ENCODE measurements at places on chromosomes 4 and X. TPM values are rescaled to one million over a fixed set of nuclear protein-coding genes. Genes with fewer than 3 reads are reported as not detected.

DNA sequence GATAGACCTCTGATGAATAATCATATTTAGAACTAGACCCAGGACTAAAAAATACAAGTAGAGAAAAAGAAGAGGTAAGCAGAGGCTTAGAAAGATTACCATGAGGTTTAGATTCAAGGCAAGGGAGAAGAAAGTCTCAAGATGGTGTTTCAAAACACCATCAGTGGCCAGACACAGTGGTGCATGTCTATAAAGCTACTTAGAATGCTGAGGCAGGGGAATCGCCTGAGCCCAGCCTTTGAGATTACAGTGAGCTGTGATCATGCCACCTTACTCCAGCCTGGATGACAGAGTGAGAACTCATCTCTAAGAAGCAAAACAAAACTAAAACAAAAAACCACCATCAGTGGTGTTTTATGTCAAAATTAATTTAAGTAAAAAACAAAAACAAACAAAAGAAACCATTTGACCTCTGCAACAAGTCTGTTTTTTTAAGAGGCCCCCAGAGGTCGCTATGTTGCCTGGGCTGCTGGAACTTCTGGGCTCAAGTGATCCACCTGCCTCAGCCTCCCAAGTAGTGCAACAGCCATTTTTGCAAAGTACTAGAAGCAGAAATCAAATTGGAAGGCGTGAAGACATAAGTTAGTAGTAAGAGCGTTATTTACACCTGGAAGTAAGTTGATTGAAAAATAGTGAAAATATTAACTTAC lies 784.3 kb downstream of the ADGRL3 start:
- no peak for DNase-seq

GRCh38 chrX:14029425-14030173 lies at the start of gene GEMIN8:
GEMIN8 (minus strand) TSS chrX:14029892; CDS start chrX:14021478, 8,414 bp downstream.
- peak; percentile 71 for DNase-seq

- peak; percentile 47 for DNase-seq
Observed at GRCh38 chr4:164731827-164732474, 22.0 kb upstream of the SMIM31 start.

DNA sequence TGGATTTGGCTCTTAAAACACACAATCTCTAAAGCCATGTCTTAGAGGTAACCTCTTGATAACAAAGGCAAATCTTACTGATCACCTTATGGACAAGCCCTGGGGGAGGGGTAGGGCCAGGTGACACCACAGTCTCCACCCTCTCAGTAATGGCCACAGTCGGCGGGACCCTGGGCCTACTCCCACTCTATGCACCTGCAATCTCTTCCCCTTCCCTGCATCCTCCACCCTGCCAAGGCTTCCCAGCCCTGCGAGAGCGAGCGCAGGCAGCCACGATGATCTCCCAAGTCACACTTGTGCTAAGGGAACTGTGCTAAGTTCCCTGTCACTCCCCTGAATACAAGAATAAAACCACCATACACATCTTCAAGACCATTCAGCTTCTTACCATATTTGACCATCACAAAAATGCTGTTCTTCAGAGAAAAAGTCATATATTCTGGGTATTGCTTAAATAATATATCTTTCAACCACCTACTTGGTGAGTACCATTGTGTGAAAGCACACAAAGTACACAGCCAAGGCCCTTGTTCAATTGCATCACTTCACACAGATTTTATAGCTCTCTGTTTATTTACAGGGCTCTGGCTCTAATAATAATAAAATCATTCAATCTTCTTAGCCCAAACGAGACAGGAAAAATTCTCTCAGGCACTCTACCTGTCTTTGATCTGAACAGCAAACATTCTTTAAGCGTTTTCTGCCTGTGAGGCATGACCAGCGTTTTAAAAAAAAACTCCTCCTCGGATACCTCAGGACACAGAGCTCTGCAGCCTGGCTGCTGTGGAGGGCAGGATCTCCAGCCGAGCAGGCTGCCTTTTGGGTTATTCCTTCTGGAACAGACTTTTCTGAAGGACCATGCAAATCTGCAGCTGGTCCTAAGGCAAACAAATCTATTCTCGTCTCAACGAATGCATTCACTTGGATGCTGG lies 115.7 kb upstream of the MAP3K15 start:
- peak; percentile 10 for DNase-seq

Gene TMSB15C
- total RNA-seq, result 15.5 TPM

DNA sequence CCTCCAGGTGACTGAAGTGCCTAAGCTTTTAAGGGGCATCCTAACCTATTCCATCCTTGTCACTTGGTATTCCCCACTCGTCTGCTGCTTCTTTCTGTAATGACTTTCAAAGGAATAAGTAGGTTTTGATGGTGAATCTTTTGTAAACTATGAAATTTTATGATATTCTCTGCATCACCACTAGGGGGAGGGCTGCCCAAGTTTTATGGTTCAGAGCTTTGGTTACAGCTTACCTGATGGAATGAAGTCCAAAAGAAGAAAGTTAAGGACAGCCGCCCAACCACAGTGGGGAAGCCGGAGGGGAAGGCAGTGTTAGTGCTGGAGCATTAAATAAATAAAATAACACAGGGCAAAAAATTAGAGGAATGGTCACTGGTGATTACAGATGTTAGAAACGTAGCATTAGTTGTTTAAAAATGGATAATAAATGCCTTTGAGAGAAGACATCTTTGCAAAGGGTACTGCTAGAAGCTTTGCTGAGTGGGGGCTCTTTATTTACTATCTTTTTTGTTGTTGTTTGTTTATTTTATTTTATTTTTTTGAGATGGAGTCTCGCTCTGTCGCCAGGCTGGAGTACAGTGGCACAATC lies 204.9 kb downstream of the GBA3 start:
- DNase-seq, result peak; percentile 31

DNA sequence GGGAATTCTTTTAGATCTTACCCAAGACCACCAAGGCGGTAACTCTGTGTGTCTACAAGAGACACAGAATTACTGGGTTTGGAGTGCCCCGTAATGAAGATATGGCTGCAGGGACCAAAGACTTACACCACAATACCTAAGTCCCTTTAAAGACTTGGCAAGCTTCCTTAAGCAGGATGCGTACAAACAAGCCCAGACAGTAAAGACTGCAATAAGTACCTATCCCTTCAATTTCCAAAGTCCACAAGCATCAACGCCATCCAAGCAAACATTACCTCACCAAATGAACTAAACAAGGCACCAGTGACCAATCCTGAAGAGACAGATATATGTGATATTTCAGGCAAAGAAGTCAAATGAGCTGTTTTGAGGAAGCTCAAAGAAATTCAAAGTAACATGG lies 42.3 kb upstream of the RNF128 start:
- DNase-seq, result no peak

- no peak for DNase-seq
Observed at GRCh38 chr4:4606321-4606720, 64.5 kb upstream of the STX18 start.

Gene SLC9B1
- total RNA-seq, result 0.79 TPM

- DNase-seq, result no peak
Observed at GRCh38 chrX:105645667-105646357, 176.5 kb upstream of the NRK start.

DNA sequence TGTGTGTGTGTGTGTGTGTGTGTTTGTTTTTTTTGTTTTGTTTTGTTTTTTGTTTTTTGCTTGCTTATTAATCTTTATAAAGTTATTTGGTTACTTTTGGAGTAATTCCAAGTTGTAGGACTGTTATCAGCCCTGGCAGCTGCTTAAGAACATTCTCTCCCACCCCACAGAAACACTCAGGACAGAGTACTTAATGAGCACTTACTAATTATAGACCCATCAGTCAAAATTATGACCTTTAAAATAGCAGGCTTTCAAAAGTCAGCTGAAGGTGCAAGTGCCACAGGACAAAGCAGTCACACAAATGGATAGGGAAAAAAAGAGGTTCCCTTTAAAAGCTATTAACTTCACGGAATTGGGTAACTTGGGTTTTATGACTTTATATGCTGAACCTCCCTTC lies 69.0 kb downstream of the BEND2 start:
- no peak for DNase-seq

Gene PIR
- total RNA-seq, result 17.0 TPM

Gene ARX
- total RNA-seq, result 5.8 TPM

DNA sequence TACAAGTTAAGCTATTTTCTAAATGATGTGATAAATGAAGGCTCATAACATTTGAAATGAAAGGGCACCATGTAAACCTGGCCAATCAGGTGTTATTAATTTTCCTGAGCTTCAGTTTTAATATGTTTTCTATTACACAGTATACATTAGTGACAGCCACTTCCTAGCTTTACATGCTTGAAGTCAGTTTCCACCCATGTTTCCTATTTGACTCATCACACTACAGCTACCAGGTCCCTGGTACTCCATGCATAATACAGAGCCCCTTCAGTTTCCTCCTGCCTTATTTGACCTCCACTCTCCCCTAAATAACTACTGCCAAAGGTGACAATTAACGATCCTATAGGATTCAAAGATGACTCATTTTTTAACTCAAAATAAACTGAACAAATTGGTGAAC lies 18.3 kb downstream of the ZNF518B start:
- no peak for DNase-seq

Gene CHRDL1
- 17.8 TPM for total RNA-seq

DNA sequence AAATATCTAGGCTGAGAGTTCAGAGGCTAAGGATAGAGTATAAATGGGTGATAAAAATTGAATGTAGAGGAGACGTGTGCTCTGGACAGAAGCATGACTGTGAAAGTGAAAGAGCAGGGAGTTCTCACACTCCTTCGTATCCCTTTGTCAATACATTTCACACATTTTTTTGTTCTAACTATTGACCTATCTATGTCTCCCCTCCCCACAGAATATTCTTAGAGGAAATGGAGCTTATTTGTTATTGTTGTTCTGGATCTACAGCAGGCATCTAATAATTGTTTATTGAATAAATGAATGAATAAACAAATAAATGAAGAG lies 57.6 kb downstream of the ENPEP start:
- no peak for DNase-seq

DNA sequence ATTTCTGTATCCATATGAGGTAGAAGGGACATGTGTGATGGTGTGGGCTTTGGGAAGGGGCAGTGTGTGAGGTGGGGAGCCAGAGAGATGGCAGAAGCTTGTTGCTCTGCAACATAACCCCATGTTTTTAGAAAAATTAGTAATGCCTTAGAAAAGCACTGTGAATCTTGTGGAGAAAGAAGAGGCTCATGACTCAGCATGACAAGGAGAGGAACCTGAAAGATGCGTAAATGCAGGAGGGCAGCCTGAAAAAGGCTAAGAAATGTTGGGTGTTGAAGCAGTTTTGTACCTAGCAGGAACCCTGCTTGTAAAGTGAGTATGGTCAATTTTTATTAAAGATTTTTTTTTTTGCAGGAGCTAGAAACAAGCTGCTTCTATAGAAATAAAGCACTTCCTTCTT lies 59.8 kb downstream of the ARSJ start:
- no peak for DNase-seq

Gene SMIM43
- not detected for total RNA-seq

All from progenitor cell of endocrine pancreas (in vitro differentiated cells).